ENCODE measurements at places on chromosomes 1 and 21. TPM values are rescaled to one million over a fixed set of nuclear protein-coding genes. Genes with fewer than 3 reads are reported as not detected.

The MAP10 gene
- total RNA-seq: 3.1 TPM

The C1orf94 gene
- 0.12 TPM for total RNA-seq

The PRRC2C gene
- 51.2 TPM for total RNA-seq

The CPTP gene
- 10.5 TPM for total RNA-seq
